ENCODE measurements at places on chromosomes 16 and 17. TPM values are rescaled to one million over a fixed set of nuclear protein-coding genes. Genes with fewer than 3 reads are reported as not detected.
A peak's percentile ranks its signal among the peaks of the same experiment; 100 is the strongest.

GRCh38 chr17:58318065-58318481 lies 10.5 kb downstream of the TSPOAP1 start:
- H3K4me1 ChIP-seq = peaks cover 13% of the 10 kb centered on the region
- H3K36me3 ChIP-seq = peaks cover 43% of the 10 kb centered on the region
- DNase-seq = peak; percentile 59

DNA sequence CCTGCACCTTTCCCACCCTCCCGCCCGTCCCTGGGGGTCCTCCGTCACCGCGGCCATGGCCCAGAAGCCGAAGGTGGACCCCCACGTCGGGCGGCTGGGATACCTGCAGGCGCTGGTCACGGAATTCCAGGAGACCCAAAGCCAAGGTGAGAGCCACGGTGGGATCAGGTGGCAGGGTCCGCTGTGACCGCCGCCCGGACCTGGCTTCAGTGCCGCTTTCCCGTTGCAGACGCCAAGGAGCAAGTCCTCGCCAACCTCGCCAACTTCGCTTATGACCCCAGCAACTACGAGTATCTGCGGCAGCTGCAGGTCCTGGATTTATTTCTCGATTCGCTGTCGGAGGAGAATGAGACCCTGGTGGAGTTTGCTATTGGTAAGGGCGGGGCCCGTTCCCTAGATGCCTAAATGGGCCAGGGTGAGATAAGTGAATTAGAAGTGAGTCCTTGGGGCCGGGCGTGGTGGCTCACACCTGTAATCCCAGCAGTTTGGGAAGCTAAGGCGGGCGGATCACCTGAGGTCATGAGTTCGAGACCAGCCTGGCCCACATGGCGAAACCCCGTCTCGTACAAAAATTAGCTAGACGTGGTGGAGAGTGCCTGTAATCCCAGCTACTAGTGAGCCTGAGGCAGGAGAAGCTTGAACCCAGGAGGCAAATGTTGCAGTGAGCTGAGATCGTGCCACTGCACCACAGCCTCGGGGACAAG lies 617 bp downstream of the ARMC7 start:
- H3K27me3 ChIP-seq = no peaks in the 10 kb centered on the region
- DNase-seq = peak; percentile 74
- peaks cover 36% of the 10 kb centered on the region for H3K4me1 ChIP-seq
- H3K4me3 ChIP-seq = peak overlapping the region; percentile 94
- peaks cover 15% of the 10 kb centered on the region for H3K36me3 ChIP-seq
- H3K27ac ChIP-seq = peak overlapping the region; percentile 81

DNA sequence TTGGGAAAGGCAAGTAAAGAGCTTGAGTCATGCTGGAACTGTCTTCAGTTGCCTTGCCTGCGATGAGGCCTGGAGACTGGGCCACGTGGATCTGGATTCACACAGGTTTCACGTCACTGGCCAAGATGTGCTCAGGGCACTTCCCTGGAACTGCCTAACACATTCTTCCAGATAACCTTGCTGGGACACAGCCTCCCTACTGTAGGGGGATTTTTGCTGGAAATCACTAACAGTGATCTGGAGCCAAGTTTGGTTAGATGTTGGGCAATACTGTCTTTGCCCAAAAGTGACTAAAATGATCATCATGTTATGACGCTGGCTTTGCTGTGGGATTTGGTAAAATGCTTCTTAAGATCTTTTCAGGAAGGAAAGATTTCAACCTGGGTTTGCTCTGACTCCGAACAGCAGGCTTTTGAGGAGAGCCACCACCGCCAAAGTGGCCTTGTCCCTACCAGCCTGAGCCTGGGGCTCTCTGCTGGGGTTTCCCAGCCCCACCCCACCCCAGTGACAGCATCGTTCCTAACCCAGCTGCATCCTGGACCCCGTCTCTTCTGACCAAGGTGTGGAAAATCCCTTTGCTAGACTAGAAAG lies 14.7 kb downstream of the C1QTNF1 start:
- no peak overlapping the region for H3K27ac ChIP-seq
- no peaks in the 10 kb centered on the region for H3K36me3 ChIP-seq
- H3K4me3 ChIP-seq = no peak overlapping the region
- H3K27me3 ChIP-seq = no peaks in the 10 kb centered on the region
- no peak for DNase-seq

EFCAB5 gene
- 0.28 TPM for total RNA-seq

DNA sequence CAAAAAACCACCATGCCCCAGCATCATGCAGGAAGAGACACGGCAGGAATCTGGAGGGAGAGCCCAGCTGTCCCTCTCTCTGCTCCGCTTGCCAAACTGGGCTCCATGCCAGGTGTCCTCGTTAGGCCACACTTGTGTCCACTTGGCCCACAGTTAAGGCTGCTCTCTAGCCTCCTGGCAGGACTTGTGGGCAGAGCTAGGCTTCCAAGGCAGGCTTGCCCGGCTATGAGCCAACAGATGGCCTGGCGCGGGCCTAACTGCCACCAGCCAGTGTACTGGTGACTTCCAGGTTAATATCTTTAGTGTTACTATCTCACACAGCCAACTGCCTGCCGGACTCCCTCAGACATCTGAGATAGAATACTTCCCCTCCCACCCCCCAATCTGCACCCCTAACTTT lies 10.6 kb downstream of the ATP6V0D1 start:
- no peak overlapping the region for H3K27ac ChIP-seq
- no peak overlapping the region for H3K4me3 ChIP-seq
- no peaks in the 10 kb centered on the region for H3K27me3 ChIP-seq
- H3K4me1 ChIP-seq = peaks cover 6% of the 10 kb centered on the region
- DNase-seq = no peak

DNA sequence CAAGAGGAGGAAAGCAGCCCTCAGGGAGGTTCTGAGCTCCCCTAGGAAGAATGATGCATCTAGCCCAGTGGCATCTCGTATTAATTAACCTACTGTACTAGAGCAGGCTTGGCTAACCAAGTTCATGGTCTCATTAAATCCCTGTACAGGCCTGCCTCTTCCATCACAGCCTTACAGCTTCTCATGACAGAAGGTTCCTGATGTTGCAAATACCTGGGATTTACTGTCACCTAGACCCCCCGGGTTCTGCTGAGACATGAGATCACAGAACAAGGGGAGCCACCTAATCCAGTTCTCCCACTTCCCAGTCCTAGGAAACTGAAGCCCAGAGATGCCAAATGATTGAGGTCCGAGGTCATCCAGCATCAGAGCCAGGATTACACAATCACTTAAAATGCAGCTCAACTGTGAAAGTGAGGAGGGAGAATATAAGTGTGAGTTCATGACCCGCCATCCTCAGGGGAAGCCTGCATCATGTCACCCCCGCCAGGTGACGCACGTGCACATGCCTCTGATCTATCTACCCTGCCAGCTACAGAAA lies 23.9 kb downstream of the ACLY start:
- H3K36me3 ChIP-seq = peaks cover 64% of the 10 kb centered on the region
- H3K27ac ChIP-seq = no peak overlapping the region
- DNase-seq = no peak
- no peaks in the 10 kb centered on the region for H3K27me3 ChIP-seq

DNA sequence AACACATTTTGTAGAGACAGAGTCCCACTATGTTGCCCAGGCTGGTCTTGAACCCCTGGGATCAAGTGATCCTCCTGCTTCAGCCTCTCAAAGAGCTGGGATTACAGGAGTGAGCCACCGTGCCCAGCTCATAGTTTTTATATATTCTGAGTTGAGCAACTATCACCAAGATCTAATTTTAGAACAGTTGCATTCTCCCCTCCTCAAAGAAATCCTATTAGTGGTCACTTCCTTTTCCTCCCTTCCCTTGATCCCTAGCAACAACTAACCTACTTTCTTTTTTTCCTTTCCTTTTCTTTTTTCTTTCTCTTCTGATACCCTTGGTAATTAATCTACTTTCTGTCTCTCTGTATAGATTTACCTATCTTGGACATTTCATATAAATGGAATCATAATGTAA lies 61.5 kb upstream of the B4GALNT2 start:
- peaks cover 5% of the 10 kb centered on the region for H3K27me3 ChIP-seq
- no peak overlapping the region for H3K4me3 ChIP-seq
- H3K36me3 ChIP-seq = no peaks in the 10 kb centered on the region
- no peak overlapping the region for H3K27ac ChIP-seq
- no peaks in the 10 kb centered on the region for H3K4me1 ChIP-seq

- peak overlapping the region; percentile 66 for H3K4me3 ChIP-seq
- DNase-seq = peak; percentile 88
- peak overlapping the region; percentile 90 for H3K27ac ChIP-seq
- H3K36me3 ChIP-seq = peaks cover 49% of the 10 kb centered on the region
- peaks cover 49% of the 10 kb centered on the region for H3K4me1 ChIP-seq
- H3K27me3 ChIP-seq = no peaks in the 10 kb centered on the region
Measured at GRCh38 chr17:37089956-37090355, 141.2 kb downstream of the AATF start.

GRCh38 chr16:81149614-81150013 lies 53.4 kb upstream of the GCSH start:
- no peak overlapping the region for H3K4me3 ChIP-seq
- DNase-seq = no peak
- H3K27ac ChIP-seq = no peak overlapping the region
- peaks cover 2% of the 10 kb centered on the region for H3K27me3 ChIP-seq
